GM23338 (cell line): ENCODE measurements at places on chromosomes 7 and 10. TPM values are rescaled to one million over a fixed set of nuclear protein-coding genes. Genes with fewer than 3 reads are reported as not detected.

GRCh38 chr7:8126601-8127167 is 135.3 kb downstream of the ICA1 start:
- no peak for DNase-seq

Gene LIPM
- polyA plus RNA-seq, result not detected in 2 replicates

Gene NEUROD6
- not detected in 2 replicates for polyA plus RNA-seq

DNA sequence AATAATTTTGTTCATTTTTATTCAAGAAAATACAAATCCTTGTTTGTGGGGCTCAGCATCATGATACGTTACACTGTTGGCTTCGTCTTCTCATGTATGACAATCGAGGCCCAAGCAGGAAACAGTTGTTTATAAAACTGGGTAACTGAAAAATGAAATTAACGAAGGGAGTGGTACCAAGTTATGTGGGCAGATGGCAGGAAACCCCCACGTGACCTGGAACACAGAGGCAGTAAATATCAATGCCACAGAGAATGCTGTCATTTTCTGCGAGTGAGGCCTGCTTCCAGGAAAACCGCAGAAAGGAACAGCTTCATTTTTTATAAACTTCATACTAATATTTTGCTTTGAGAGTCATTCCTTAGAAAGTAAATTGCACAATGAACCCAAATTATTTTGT is 201.0 kb upstream of the ADARB2 start:
- DNase-seq, result no peak

DNA sequence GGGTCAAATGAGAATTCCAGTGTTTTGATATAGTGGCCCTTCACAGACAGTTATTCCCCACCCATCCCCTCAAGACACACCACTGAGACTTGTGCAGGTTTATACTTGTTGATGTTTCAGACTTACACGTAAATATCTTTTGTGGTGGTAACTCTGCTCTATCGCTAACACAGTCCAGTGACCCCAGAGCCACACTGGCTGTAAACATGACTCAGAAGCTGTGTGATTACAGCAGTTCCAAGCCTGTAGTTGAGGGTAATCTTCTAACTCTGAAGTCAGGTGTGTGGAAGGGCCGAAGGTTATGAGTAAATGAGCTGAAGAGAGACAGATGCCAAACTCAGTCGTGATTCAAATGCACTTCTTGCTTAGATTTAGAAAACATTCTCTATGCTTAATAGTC is 19.4 kb downstream of the NOBOX start:
- no peak for DNase-seq

GRCh38 chr10:75398200-75398691 is 3.3 kb downstream of the ZNF503 start:
- no peak for DNase-seq

DNA sequence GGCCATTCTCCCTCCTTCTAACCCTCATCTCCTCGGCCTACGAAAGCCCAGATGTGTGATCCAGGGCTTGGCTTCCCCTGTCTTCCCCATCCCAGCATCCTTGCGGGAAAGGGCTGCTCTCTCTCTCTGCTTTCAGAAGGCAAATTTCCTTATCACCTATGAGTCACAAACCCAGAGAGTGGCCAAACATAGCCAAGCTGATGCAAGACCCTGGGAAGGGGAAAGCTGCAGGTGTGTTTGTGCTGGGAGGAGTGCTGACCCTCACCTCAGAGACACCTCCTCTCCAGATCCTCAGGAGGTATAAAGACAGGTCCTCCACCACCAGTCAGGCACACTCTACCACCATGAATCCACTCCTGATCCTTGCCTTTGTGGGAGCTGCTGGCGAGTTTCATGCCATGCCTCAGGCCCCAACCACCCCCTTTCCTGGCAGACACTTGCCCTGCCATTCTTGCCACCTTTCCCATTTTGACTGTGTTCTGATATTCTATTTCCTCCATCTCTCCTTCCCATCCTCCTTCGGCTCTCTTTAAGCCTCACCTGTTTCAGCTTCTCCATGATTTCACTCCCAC is 10.6 kb upstream of the PRSS2 start:
- no peak for DNase-seq
